ENCODE measurements at places on chromosomes 2 and 18. TPM values are rescaled to one million over a fixed set of nuclear protein-coding genes. Genes with fewer than 3 reads are reported as not detected.
A peak's percentile ranks its signal among the peaks of the same experiment; 100 is the strongest.

The STAT4 gene
- total RNA-seq = 12.4 TPM

The MROH2A gene
- total RNA-seq = not detected

The GAL3ST2 gene
- total RNA-seq = 1.3 TPM

The C2orf80 gene
- not detected for total RNA-seq

DNA sequence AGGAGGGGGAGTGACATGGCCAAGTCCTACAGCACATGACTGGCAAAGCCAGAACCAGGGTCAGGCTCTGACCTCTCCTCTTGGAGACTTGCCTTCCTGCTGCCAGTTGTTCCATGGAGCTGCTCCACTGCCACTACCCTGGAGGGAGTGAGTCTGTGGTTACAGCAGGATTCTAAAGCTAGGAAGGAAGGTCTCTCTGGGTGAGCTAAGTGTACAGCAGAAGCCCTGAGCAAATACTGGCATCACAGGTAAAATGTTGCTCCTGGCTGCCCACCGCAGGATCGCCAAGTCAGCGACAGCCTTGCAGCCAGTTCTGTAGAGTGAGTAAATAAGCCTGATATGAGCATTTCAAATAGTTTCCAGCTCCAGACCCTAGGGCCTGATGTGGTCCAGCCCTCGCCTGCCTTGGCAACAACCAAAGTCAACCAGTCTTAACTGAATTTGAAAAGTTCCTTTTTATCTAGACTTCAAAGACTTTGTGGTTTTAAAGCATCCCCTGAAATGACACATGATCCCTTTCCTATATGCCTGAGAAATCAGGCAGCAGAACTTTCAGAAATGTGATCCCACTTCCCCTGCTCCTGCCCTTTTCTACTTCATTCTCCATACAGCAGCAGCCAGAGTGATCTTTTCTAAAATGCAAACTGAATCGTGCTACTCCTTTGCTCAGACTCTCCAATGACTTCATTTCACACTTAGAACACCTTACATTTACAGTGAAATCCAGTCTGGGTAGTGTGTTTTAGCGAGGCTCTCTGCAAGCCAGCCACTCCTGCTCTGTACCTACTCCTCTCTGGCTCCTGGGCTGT is 114.3 kb downstream of the MGAT5 start:
- peaks cover 17% of the 10 kb centered on the region for H3K4me1 ChIP-seq
- H3K36me3 ChIP-seq = no peaks in the 10 kb centered on the region
- H3K27me3 ChIP-seq = no peaks in the 10 kb centered on the region

DNA sequence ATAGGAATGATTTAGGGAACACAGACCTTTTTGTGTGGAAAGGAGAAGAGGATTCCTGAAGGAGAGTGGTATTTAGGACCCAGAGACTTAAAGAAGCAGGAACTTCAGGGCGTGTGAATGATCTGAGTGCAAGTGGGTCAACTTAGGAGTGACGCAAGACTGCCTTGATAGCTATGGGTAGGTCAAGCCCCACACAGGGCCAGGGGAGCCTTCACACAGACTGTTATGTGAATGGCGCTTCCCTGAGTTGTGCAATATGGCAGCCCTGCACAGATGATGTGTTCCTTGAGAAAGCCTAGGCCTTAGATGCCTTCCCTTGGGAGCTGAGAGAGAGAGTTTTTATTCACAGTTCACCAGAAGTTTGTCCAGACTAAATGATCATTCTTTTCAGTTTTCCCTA is 47.1 kb upstream of the IGFBP5 start:
- H3K27me3 ChIP-seq = peaks cover 2% of the 10 kb centered on the region
- no peak for DNase-seq
- H3K4me3 ChIP-seq = no peak overlapping the region

GRCh38 chr18:56676639-56677038 is 25.5 kb downstream of the WDR7 start:
- H3K27me3 ChIP-seq = no peaks in the 10 kb centered on the region
- H3K4me1 ChIP-seq = no peaks in the 10 kb centered on the region
- no peak for DNase-seq
- H3K4me3 ChIP-seq = no peak overlapping the region
- H3K27ac ChIP-seq = no peak overlapping the region

DNA sequence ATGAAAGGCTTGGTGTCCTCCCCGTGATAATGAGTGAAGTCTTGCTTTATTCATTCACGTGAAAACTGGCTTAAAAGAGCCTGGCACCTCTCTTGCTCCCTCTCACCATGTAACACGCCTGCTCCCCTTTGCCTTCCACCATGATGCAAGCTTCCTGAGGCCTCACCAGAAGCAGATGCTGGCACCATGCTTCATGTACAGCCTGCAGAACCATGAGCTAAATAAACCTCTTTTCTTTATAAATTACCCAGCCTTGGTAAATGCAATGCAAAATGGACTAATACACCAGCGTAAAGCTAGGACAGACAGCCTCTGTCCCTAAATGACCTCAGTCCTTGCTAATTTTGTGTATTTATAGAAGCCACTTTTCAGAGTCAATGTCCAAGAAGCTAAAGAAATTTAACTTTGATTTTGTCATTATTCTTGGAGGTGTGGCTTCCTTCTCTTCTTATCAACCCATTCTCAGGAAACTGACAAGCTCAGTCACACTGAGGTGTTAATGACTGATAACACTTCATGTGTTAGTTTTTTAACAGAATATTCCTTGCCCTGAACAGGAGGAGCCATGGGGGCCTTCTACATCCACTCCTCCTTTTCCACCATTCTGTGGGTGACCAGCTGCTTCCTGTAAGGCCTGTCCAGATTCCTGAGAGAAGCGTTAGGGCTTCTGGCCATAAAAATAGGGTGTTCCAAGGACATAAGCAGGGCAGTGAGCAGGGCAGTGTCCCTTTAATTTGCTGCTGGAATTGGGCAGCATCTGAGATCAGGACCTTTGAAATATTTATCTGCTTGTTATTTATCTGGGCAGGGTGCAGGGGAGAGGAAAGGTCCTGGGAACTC is 38.0 kb upstream of the EPAS1 start:
- no peak for DNase-seq
- peak overlapping the region; percentile 46 for H3K27ac ChIP-seq
- H3K36me3 ChIP-seq = no peaks in the 10 kb centered on the region
- H3K4me1 ChIP-seq = peaks cover 7% of the 10 kb centered on the region
- no peak overlapping the region for H3K4me3 ChIP-seq

DNA sequence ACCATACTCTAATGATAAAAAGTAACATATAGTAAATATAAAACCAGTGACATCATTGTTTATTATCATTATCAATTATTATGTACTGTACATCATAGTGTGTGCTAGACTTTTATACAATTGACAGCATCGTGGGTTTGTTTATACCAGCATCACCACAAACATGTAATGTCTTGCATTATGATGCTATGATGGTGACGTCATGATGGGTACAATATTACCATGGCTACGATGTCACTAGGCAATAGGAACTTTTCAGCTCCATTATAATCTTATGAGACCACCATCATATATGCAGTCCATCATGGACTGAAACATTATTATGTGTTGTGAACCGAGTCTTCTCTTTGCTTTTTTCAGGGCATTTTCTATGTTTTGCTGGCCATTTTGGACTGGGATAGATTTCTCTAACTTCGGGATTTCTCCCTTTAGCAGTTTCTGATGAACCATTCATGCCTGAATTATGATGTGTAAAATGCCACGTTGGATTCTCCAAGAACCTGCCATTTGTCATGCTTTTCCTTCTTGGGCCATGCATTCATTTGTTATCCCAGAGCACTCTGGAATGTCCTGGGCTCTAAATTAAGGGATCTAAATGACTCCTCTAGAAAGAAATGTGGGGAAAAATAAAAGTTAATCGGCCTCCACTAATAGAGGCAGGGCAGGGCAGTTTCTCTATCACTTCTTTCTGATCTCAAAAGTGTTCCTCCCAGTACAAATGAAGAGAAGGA is 325.6 kb upstream of the TNP1 start:
- H3K27ac ChIP-seq = peak overlapping the region; percentile 49
- no peaks in the 10 kb centered on the region for H3K27me3 ChIP-seq
- H3K4me1 ChIP-seq = peaks cover 35% of the 10 kb centered on the region

DNA sequence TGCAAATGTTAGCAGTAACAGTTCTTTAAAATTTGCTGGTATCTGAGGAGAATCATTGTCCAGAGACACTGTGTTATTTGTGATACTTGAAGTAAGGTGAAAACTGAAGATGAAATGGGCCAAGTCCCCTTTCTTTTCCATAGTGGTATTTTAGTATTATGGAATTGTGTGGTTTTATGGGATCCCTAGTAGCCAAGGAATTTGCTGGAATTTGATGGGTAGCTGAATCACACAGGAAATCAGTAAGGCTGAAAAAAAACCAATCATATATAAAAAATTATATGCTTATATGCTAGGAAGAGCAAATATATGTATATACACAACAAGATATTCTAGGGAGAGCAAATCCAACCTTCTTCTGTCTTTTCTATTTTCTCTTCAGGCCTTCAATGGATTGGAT is 54.2 kb upstream of the TACR1 start:
- H3K27ac ChIP-seq = no peak overlapping the region
- no peaks in the 10 kb centered on the region for H3K27me3 ChIP-seq
- no peak for DNase-seq
- H3K4me1 ChIP-seq = no peaks in the 10 kb centered on the region
- H3K4me3 ChIP-seq = no peak overlapping the region

GRCh38 chr2:101446869-101447268 is 28.0 kb downstream of the RFX8 start:
- H3K27ac ChIP-seq = no peak overlapping the region
- peaks cover 2% of the 10 kb centered on the region for H3K27me3 ChIP-seq
- H3K4me3 ChIP-seq = no peak overlapping the region
- peaks cover 1% of the 10 kb centered on the region for H3K36me3 ChIP-seq

DNA sequence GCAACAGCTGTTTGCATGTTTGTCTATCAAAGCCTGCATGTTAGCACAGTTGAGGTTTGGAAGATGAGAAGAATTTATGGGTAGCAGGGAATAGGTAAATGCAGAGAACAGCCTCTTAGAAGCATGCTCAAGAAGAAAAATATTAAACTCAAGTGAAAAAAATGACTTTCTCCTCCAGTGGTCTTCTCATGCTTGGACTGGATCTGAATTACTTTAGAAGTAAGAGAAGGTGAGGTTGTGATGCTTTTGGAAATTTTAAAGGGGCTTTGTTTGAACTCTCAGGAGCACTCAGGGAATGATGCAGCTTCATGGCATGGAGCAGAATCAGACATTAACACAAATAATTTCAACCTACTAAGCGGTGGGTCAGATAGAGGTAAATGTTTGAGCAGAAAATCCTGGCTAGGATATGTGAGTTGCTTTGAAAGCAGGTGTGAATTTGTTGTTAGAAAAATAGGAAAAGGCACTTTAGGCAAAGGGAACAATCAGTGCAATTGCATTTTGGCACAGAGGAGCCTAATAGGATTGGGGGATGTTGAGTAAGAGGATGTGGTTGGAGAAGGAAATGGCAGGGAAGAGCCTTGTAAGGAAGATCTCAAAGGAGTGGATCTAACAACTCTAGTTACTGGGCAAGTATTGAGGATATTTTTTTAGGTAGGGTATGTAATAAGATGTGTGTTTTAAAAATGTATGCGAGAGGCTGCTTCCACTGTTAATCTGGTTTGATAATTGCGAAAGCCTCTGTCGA is 76.3 kb downstream of the DDX1 start:
- peak overlapping the region; percentile 5 for H3K27ac ChIP-seq
- H3K4me1 ChIP-seq = peaks cover 19% of the 10 kb centered on the region
- H3K4me3 ChIP-seq = no peak overlapping the region
- no peak for DNase-seq

DNA sequence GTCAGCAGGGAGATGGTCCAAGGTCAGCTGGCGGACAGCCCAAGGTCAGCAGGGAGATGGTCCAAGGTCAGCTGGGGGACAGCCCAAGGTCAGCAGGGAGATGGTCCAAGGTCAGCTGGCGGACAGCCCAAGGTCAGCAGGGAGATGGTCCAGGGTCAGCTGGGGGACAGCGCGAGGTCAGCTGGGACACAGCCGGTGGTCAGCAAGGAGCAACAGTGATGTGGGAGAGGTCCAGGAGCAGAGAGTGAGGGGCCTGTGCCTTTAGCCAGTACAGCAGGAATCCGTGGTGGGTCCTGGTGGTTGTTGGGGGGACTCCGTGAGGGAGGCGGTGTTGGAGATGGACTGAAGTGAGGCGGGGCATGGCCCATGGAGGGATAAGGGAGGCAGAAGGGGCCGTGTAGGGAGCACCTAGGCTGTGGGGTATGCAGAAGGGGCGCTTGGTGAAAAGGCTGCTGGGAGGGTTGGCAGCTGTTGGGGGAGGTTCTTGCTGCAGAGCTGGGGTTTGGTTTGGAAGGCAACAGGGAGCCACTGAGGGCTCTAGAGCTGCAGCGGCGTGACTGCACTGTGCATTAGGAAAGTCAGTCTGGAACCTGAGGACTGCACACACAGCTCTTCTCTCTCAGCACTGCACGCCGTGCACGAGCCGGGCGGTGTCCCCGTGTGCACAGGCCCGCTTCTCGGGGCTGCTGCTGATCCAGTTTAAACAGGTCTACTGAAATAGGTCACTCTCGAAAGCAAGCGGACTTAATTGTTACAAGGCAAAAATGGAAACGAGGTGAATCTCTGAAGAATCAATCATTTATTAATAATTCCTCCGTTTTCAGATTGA is 76.2 kb upstream of the HDAC4 start:
- no peak overlapping the region for H3K4me3 ChIP-seq
- peaks cover 3% of the 10 kb centered on the region for H3K36me3 ChIP-seq
- peak; percentile 56 for DNase-seq
- H3K27me3 ChIP-seq = peaks cover 22% of the 10 kb centered on the region
- H3K27ac ChIP-seq = no peak overlapping the region

DNA sequence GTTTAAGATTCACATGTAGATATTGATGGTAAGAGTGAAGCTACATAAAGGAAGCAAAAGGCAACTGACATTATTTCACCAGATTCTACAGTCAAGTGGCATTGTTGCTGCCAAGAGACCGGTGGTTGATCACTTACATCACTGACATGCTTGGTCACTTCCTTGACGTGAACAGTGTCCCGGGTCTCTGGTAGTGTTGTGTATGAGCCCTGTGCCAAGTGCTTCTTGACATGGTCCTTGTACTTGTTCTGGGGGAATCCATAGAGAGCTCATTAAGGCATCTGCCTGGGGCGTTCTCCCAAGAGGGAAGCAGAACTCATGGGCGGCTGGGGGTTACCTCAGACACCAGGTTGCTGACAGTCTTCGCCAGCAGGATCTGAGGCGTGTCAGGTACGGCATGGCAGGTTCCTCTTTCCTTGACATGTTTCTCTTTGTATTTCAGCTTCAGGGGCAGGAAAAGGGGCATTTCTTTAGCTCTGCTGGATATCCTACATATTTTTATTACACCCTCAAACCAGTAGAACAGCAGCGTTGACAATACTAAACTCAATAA is 116.2 kb downstream of the RIF1 start:
- no peaks in the 10 kb centered on the region for H3K36me3 ChIP-seq
- no peak overlapping the region for H3K27ac ChIP-seq
- peaks cover 9% of the 10 kb centered on the region for H3K4me1 ChIP-seq
- H3K27me3 ChIP-seq = no peaks in the 10 kb centered on the region
- DNase-seq = no peak

GRCh38 chr18:9616049-9616448 is 1.7 kb upstream of the PPP4R1 start:
- no peak for DNase-seq
- no peak overlapping the region for H3K27ac ChIP-seq
- H3K4me3 ChIP-seq = no peak overlapping the region
- H3K27me3 ChIP-seq = no peaks in the 10 kb centered on the region
- peaks cover 57% of the 10 kb centered on the region for H3K4me1 ChIP-seq
- H3K36me3 ChIP-seq = peaks cover 5% of the 10 kb centered on the region

- no peak overlapping the region for H3K27ac ChIP-seq
- peaks cover 34% of the 10 kb centered on the region for H3K4me1 ChIP-seq
- no peak for DNase-seq
- no peaks in the 10 kb centered on the region for H3K27me3 ChIP-seq
These were observed 187.7 kb downstream of the PRPF40A start for GRCh38 chr2:152529420-152530115.

Data from chondrocyte (in vitro differentiated cells).